ENCODE measurements at places on chromosomes 3 and 15. TPM values are rescaled to one million over a fixed set of nuclear protein-coding genes. Genes with fewer than 3 reads are reported as not detected.
A peak's percentile ranks its signal among the peaks of the same experiment; 100 is the strongest.

Gene NISCH
- 45.6 TPM for total RNA-seq

Gene SCN10A
- total RNA-seq: 0.14 TPM

Gene UCN2
- total RNA-seq: not detected

- peak; percentile 100 for DNase-seq
Observed at GRCh38 chr15:63188926-63189871, at the start of gene RAB8B. TSS of gene RAB8B (plus strand) at chr15:63189606. CDS start at chr15:63189625, 19 bp downstream.

GRCh38 chr3:49017229-49017970 is 980 bp downstream of the DALRD3 start:
- no peak for DNase-seq

Measured in Right ventricle myocardium inferior (tissue), 1 donor.